Activated T-cell treated with anti-CD3 and anti-CD28 coated beads for 4 hours (primary cell): ENCODE measurements at places on chromosomes 11 and 22.
A peak's percentile ranks its signal among the peaks of the same experiment; 100 is the strongest.

DNA sequence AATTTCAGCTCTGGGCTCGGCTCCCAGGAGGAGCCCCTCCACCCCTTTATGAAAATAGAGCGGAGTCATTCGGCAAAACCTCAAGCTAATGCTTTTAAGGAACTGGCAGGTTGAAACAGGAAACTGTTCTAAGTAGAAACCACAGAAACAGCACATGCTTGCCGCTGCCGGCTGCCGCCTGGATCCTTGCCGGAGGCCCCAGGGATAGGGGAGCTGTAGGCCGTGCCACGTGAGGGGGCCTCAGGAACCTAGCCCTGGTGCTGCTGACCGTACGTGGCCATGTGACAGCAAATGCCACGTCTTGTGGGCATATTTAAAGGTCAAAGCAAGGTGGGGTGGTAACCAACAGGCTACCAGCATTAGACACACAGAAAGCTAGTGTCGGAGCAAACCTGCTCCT lies 77.9 kb upstream of the TIMP3 start:
- peak; percentile 6 for DNase-seq

DNA sequence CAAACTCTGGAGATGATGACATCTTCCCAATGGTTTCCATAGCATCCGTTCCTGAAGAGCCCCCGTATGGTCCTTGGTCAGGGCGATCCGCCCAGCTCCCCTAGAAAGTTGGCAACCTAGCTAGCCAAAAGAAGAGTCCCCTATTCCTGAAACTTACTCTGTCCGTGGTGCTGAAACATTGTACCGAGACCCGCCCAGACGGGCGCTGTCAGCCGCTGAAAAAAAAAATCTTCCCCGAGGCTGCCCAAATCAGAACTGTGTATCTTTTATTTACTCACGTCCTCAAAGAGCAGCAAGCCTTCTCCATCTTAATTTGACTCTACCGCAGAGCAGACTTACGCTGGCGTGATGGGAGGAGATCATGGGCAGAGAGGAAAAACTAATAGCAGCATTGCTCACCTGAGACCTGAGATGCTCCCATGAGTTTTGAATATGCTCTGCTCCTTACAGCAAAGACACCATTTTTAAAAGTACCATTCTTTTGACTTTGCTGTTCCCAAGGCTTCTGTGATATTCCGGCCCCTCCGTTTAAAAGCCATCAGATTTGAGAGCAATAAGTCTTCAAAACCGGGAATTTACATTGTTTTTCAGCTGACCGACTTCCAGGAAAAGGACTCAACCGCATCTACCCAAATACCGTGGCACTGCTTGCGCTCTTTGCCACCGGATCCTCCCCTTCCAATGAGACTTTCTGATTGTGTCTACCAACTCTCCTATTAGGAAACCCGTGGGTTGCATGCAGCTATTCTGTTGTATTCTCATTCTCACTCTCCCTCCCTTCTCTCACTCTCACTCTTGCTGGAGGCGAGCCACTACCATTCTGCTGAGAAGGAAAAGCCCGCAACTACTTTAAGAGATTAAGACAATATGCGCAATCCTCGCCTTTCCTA lies at the start of gene SLC17A6:
Gene SLC17A6, plus strand, starts transcription at position 786 of the 890 bp plus-strand sequence. CDS start 153 bp downstream, outside the sequence.
- DNase-seq, result no peak

DNA sequence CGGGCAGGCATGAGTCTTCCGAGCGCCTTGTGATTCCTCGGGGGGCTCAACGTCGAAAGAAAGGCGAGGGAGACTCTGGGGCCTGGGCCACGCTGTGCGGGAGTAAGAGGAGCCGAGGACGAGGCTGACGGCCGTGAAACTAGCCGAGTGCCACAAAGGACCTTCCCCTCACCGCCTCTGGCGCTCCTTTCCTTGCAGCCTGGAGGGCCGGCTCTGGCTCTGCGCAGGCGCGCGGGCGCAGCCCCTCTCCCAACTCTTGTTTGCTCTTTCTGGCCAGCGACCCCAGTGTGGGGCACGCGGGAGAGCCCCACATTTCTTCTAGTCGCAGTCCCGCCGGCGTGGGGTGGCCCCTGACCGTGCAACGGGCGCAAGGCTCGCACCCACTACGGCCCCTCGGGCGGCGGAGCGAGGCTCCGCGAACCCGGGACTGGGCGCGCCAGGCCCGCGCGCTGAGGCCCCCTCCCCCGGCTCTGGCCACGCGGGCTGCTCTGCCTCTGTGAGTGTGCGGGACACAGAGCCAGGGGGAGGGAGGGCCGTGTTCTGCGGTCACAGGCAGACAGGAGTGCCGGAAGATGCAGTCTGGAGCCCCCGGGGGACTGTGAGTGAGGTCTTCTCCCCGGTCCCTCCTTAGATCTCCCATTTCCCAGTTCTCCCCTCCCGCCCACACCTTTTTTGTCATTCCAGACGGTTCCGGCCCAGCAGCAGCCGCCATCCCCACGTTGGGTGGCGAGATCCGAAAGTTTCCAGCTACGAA lies 1.0 kb upstream of the TOB2 start:
- DNase-seq, result peak; percentile 35

DNA sequence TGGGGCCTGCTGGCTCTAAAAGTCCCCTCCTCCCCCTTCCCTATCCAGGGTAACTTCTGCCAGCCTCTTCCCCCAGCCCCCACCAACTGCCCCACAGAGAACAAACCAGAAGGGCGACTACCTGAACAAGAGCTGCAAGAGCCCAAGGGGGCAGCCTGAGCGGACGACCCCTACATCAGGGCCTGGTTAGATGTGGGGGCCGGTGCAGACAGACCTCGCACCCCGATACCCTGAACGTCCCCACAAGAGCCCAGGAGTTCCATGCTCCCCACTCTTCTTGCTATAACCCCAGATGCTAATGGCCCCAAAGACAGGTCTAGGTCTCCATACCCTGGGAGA lies 20.7 kb downstream of the SUN2 start:
- no peak for DNase-seq
